ENCODE measurements at places on chromosomes 6 and 20.
A peak's percentile ranks its signal among the peaks of the same experiment; 100 is the strongest.

DNA sequence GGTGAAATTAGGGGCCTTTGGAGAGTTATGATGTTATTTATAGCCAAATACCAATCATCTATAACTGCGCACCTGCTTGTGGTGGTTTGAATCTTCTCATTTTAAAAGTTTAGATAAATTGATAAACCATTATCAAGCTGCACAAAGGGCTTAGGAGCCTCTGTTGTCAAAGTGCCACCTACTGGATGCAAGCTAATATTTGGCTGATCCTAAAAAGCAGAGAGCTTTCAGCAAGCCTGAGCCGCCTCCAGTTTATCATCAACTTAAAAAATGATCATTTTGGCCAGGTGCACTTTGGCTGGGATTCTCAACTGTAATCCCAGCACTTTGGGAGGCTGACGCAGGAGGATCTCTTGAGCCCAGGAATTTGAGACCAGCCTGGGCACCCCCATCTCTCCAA is 58.5 kb upstream of the ATXN1 start:
- DNase-seq = peak; percentile 37

DNA sequence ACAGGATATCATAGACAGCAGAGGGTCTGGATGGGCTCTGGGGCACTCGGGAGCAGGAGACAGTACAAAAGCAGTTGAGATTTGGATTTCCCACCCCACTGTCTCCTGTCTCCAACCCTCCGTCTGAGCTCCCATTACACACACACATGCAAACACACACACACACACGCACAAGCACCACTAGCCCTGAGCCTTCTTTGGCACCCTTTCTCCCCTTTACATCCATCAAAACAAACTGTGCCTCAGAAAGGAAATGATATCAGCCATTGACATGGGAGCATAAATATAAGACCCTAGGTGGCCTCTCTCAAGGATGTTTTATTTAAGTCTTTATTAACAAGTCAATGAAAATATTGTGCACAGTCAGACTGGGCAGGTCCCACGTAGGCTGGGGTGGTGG is 17.5 kb downstream of the TTBK1 start:
- DNase-seq = no peak

GRCh38 chr6:130167655-130168054 is 55.1 kb downstream of the SAMD3 start:
- DNase-seq = no peak

DNA sequence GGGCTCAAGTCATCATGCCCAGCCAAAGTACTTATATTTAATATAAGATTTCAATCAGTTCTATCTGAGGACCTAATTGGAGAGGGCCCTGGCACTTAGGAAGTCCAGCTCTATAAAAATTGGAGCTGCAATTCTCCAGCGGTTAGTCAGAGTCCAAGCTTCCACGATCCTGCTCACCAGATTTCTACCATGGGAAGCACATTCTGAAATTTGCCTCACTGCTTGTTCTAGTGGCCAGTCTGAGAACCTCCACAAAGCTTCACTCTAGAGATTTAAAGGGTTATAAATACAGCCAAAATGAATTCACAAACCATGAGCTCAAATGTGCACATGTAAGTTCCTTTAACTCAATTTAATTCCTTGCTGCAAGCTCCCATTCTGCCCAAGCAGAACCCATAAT is 33.5 kb downstream of the PNLDC1 start:
- no peak for DNase-seq

DNA sequence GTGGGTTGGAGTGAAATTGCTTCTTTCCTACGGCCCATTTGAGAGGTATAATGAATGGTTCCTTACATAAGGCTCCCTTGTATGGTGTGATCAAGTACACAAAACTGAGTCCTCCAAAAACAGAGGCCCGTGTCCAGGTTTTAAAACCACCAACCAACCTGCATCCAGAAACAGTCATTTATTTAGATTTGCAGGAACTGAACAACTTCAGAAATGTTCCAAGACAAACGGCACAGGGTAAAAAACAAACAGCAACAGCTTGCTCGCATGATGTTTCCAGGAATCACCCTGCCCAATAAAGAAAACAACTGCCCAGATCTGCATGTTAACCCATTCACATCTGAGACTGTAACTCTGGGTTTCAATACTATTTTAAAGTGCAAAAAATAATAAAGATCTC is 40.2 kb upstream of the TRAM2 start:
- DNase-seq = no peak

DNA sequence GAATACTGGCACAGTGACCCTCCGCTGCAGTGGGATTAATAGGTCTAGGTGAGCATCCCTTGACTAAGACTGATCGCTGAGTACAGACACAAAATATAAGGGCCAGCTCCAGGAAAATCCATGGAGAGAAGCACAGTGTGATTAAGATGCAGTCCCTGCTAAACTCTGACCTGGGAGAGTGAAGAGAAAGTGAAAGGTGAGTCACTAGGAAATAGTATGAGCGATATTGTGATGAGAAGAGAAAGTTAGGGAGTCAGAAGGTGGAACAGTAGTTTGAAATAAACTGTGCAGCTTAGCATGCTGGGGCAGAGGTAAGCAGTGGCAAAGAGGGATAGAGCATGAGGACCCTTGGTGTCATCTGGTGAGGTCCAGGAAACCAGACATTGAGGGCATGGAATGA is 278.6 kb upstream of the MAP3K7 start:
- no peak for DNase-seq

DNA sequence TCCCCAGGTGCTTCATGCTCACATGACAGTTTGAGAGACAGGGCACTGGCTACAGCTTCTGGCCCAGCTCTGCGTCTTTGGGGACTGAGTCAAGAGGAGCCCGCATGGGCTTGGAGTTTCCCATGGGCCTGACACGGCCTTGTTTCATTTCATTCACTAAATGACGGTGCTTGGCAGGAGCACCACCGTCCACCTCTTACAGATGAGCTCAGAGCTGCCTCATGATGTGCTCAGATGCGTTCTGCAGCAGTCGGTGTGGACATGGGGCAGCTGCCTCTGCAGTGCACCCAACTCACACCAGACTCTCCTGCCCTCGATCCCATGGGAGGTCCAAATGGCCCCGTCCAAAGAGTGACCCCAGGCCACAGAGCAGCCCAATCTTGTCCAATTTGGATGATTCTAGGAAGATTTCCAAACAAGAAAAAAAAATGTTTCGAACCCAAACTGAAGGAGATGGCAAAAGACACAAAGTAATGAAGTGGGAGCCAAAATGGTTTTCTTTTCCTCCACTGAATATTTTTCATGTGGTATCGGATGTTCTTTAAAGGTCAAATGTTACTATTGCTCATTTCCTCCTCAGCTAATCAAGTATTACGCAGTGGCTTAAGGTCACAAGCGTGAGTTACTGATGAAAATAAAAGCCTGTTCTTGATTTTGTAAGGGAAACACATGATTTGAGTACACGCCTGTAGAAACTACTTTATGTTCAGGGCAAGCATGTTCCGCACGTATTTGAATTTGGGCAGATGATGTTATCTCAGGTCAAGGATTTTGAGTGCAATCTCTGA is 524.2 kb downstream of the CDH26 start:
- no peak for DNase-seq

- DNase-seq = no peak
These were observed 7.6 kb downstream of the MYL9 start for GRCh38 chr20:36548704-36549627.

DNA sequence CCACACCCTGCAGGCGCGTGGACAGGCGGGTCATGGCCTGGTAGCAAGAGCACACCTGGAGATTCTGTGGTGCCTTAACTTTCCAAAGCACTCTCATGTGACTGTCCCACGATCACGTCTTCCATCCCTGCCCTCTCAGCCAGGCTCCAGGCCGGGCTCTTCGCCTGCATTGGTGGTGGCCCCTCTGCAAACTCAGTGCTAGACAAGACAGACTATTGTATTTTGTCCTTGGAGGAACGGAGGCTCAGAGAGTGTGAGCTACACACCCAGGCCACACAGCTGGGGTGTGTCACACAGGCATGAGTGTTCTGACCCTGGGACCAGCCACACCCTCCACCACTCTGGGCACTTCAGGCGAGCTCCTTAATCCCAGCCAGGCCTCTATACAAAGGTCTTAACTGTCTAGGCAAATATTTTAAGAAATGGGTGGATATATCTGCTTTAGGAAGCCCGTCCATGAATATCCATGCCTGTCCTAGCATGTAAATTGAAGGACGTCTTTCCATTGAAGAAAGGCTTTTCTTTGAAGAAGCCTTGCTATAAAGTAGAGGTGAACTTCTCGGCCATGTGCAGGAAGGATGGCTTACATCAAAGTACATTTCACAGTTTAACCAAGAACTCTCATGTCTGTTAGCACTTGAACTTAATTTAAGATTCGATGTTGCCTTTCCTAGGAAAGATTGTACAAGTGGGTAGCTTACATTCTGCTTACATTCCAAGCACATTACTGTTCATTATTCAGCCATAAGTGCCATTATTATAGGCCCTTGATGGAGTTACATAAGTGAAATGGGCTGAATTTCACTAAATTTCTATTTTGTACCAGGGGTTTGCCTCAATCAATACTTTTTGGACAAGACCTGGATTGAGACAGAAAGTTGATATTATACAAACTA is 263.9 kb downstream of the DLL1 start:
- DNase-seq = no peak

DNA sequence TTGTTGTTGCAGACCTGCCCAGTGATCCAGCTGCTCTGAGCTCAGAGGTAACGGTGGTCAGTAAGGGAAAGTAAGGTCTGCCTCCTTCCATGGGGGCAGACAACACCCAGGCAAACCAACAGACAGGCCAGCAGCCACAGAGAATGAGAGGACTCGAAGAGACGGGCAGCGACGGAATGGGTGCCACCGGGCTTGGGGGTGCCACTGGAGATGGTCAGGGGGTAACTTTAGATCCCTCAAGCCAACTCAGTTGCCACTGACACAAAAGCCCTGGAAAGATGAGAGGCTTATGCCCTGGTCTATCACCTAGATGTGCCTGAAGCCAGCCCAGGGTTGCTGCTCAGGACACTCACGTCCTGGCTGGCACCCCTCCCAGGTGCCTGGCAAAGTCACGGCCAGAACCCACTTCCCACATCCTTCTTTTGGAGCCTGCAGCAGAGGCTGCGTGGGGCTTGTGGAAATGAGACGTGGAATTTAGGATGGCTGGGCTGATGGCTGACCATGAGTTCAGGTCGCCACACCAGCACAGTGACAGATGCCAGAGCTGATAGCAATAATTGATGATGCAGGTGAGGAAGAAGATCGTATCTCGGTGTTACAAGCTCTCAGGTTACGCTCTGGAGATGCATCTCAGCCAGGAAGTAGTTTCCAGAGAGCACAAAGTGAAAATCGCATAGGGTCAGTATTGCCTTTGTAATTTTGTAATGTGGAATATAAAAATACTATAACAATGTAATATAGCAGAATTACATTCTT is 209.1 kb downstream of the SYNDIG1 start:
- no peak for DNase-seq

GRCh38 chr6:166045173-166045859 is 122.3 kb downstream of the TBXT start:
- no peak for DNase-seq

GRCh38 chr20:4967752-4968477 is 33.4 kb downstream of the SLC23A2 start:
- DNase-seq = no peak

DNA sequence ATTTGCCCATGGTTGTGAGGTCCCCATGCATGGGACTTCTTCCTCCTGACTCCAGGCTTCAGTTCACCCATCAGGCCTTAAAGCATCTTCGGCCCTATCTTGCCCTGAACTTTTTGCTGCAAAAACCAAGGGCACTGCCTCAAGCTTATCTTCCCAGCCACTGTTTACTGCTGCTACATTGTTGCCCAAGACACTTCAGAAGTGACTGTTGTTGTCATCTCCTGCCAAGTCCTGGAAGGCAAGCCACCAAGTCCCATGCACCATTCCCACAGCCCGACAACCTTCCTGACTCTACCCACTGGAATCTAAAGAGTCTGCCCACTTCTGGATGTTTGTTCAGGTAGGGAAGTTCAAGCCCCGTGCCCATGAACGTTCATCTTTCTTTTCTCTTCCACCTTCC is 12.4 kb downstream of the BANF2 start:
- no peak for DNase-seq
